ENCODE measurements at places on chromosomes 1 and 21. TPM values are rescaled to one million over a fixed set of nuclear protein-coding genes. Genes with fewer than 3 reads are reported as not detected.

DYNLT4 gene
- total RNA-seq: 0.47 TPM

ITPKB gene
- 64.0 TPM for total RNA-seq

CNN3 gene
- total RNA-seq: 1.2 TPM

SPOCD1 gene
- total RNA-seq: 0.08 TPM

FCGR1A gene
- total RNA-seq: not detected

SYT11 gene
- total RNA-seq: 15.5 TPM

ARHGAP29 gene
- total RNA-seq: not detected

DLGAP3 gene
- total RNA-seq: 0.40 TPM

LAPTM5 gene
- total RNA-seq: 584 TPM

USP21 gene
- 40.2 TPM for total RNA-seq

CD101 gene
- 4.2 TPM for total RNA-seq

RGS1 gene
- total RNA-seq: 14.2 TPM

COP1 gene
- total RNA-seq: 41.9 TPM

AADACL4 gene
- total RNA-seq: not detected

RAVER2 gene
- 1.7 TPM for total RNA-seq

CR1L gene
- total RNA-seq: not detected

DMBX1 gene
- total RNA-seq: not detected

SLFNL1 gene
- total RNA-seq: 0.56 TPM

IFT25 gene
- 71.8 TPM for total RNA-seq

SUSD4 gene
- total RNA-seq: 4.8 TPM

ITLN2 gene
- not detected for total RNA-seq

RPTN gene
- total RNA-seq: not detected

RAP1A gene
- 128 TPM for total RNA-seq

TMEM69 gene
- total RNA-seq: 18.6 TPM

F5 gene
- total RNA-seq: 12.2 TPM

TLCD4 gene
- total RNA-seq: not detected

OR2M3 gene
- not detected for total RNA-seq

CLCA4 gene
- total RNA-seq: not detected

RAB29 gene
- total RNA-seq: 51.7 TPM

FMO3 gene
- total RNA-seq: not detected

LRRC39 gene
- 0.46 TPM for total RNA-seq

RHBG gene
- not detected for total RNA-seq

BRINP3 gene
- not detected for total RNA-seq

CASQ2 gene
- not detected for total RNA-seq

All from activated CD4-positive, alpha-beta T cell treated with anti-CD3 and anti-CD28 coated beads, Interleukin-2, amount 10 ng/mL, durations not matched to agents 7 days and 5 days (primary cell).